ENCODE measurements at places on chromosomes 7 and 10.
A peak's percentile ranks its signal among the peaks of the same experiment; 100 is the strongest.

GRCh38 chr10:10677479-10677878, 340.2 kb upstream of the CELF2 start:
- peak; percentile 35 for DNase-seq

DNA sequence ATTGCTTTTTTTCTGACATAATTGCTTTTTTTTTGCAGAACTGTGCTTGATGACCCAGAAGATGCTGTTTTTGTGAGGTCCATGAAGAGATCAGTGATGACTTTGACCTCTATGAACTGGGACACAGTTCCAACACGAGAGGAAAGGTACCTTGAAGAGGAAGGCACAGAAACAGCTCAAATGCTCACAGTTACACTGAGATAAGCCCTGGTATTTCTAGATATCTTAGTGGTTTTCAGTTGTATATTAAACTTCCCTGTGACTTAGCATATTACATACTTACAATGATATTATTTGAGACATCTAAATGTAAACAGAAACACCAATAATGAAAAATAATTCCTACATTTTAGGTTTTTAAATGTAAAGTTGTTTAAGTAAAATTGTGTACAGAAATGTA, 54.7 kb downstream of the LRRC72 start:
- DNase-seq, result no peak

GRCh38 chr10:102776779-102777456, 33.2 kb downstream of the WBP1L start:
- DNase-seq, result peak; percentile 93

DNA sequence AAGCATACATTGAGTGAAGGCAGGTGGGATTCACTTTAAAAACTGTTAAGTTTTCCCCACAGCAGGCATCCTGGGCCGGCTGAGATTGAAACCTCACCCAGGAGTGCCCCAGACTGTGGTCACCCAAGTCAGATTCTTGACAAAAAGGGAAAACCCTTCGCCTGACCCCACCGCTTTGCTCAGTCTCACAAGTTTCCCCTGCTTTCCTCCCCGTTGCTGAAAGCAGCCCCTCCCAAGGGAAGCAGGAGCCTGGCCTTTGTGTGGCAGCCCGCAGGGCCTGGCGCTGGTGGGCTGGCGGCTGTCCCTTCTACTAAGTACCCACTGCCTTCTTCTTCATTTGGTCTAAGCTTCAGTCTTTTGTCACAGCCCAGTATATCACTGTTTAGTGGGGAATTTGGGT, 16.0 kb downstream of the RNF32 start:
- no peak for DNase-seq

GRCh38 chr10:75226656-75227055, 9.1 kb downstream of the COMTD1 start:
- DNase-seq, result no peak

GRCh38 chr10:118804262-118804773, 49.5 kb upstream of the CACUL1 start:
- DNase-seq, result no peak

GRCh38 chr10:21497177-21497807, 28.2 kb downstream of the SKIDA1 start:
- DNase-seq, result peak; percentile 93

DNA sequence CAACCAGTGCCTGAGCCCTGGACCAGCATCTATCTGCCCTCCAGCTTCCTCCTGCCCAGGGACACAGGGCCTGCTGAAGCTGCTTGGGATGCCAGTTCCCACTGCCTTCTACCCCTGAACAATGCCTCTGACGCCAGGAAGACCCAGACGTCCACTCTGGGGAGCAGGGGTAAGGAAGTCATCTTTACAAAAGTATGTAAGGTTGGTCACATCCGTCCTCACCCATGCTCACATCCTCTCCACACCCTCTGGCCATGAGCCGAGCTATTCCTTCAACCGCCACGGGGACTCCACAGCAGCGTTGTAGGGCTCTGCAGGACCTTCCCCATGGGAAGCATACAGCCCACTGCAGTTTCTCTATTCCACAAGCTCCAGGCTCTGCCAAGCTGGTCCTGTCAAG, 58.5 kb downstream of the CLRN3 start:
- no peak for DNase-seq

- DNase-seq, result no peak
Measured at GRCh38 chr10:125120053-125120710, 40.2 kb downstream of the CTBP2 start.

All from prostate gland (tissue), 2 donors.